ENCODE measurements at places on chromosomes 5 and 9. TPM values are rescaled to one million over a fixed set of nuclear protein-coding genes. Genes with fewer than 3 reads are reported as not detected.

Gene PCDHA6
- total RNA-seq: not detected

Gene OLFML2A
- 5.5 TPM for total RNA-seq

Gene ADAMTSL2
- total RNA-seq: not detected

Gene ENHO
- 1.9 TPM for total RNA-seq

Gene PPIC
- 84.2 TPM for total RNA-seq

Gene FOXD4L3
- not detected for total RNA-seq

Gene CXXC5
- total RNA-seq: 46.9 TPM

Gene PKD2L2
- total RNA-seq: not detected

Gene NUTM2F
- not detected for total RNA-seq

Gene MORN5
- total RNA-seq: not detected

Data from H4 (cell line).